ENCODE measurements at places on chromosomes 4 and X.

- DNase-seq: no peak
These were observed 149.6 kb downstream of the RAPGEF2 start for GRCh38 chr4:159252491-159252890.

- DNase-seq: no peak
These were observed 39.6 kb downstream of the RFC1 start for GRCh38 chr4:39326468-39326977.

- no peak for DNase-seq
These were observed 68.0 kb downstream of the NFKB1 start for GRCh38 chr4:102569200-102569599.

- no peak for DNase-seq
These were observed 175.9 kb downstream of the DCLK2 start for GRCh38 chr4:150253965-150254630.

- DNase-seq: no peak
These were observed 80.3 kb upstream of the NEIL3 start for GRCh38 chr4:177229331-177229730.

GRCh38 chr4:121187206-121187605, 23.1 kb upstream of the TNIP3 start:
- DNase-seq: no peak

GRCh38 chr4:132065940-132066495, 1083.1 kb upstream of the PCDH10 start:
- no peak for DNase-seq

GRCh38 chrX:50635817-50636365, 165.3 kb upstream of the DGKK start:
- no peak for DNase-seq

GRCh38 chrX:12901486-12901885, 4.9 kb upstream of the TLR8 start:
- peak; percentile 67 for DNase-seq

DNA sequence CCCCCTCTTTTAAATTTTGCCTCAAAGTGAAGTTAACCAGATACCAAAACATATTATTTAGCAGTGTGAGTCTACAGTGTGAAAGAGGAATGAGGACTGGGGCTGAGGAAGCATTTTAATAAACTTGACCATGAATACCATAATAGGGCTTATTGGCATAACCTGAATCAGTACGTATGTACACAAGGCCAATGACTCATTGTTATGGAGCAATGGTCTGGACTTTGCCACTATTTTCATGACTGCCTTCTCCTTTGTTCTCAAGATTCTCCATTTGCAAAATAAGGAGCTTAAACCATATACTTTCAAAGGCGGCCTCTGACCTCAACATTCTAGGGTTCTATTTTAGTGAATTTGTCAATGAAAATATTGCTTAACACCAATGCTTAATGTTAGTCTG, 102.8 kb upstream of the OR13H1 start:
- DNase-seq: no peak

DNA sequence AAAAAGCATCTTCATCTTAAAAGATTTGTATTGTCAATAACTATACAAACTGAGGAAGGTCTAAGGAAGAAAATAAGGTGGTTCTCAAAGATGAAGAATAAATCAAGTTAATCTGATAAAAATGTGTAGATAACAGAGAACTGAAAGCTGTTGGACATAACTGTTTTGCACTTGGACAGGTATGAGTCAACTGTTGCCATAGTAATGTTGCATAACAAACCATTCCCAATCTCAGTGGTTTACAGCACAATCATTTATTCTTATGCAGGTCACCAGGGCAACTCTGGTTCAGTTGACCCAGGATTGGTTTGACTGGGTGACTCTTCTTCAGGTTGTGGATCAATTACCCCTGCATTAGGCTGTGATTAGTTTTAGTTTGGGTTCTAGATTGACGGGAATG, 2197.7 kb downstream of the ARAP2 start:
- no peak for DNase-seq

GRCh38 chr4:155433636-155434360, 57.0 kb upstream of the MAP9 start:
- no peak for DNase-seq

DNA sequence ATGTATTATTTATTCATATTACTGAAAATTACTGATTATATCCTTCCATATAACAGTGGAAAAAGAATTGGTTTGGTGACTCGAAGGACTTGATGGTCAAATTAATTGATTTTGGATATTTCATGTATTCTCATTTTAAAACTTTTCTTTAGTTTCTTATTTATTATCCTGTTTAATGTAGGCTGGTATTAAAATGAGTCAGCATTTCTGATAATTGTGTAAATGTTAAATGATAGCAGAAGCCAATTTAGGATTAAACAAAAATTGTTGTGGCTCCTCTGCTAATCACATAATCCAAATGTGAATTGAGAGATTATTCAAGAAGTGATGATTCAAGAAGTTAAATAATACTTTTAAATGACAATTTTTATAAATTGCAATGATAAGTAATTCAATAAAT, 38.7 kb downstream of the PDLIM5 start:
- no peak for DNase-seq

DNA sequence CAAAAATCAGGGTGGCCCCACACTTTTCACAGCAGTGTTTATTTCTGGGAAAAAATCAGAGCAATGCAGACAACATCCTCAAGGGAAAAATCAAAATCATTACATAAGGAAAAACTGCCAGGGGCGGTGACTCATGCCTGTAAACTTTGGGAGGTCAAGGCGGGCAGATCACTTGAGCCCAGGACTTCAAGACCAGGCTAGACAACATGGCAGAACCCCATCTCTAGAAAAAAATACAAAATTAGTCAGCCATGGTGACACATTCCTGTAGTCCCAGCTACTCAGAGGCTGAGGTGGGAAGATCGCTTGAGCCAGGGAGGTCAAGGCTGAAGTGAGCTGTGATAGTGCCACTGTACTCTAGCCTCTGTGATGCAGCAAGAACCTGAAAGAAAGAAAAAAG, 102.8 kb downstream of the NAF1 start:
- no peak for DNase-seq

DNA sequence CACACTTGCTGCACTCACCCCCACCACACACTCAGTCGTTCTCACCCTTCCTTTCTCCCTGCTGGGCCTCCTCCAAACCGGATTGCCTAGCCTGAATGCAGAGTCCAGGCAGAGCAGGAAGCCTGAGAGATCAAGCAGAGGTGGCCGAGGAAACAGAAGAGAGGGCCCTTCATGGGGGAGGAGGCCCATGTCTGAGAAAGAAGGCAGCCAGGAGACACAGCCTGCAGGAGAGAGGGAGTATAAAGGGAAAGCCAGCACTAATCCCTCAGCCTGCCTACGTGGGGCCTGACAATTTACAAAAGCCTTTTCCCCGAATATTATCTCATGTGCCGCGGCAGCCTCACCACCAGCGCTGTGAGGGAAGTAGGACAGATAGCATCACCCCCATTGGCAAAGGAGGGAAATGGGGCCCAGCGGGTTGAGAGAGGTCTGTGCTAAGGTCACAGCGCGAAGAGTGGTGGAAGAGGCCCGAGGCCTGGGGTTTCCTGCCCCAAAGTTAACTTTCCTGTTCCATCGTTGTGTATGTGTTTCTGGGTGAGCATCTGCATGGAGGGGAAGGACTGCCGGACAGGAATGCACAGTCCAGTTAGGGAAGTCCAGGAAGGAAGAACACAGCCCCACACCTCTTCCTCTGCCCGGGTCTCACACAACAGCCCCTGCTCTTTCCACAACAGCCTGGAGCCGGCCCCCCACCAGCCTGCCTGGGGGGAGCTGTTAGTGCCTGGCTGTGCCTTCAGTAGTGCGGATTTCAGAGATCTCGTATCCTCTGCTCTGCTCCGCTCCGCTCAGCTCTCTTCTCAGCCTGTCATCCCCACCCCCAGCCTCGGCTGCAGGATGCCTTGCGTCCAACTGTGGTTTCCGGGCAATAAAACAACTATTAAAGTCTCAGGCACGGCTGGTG, 50.9 kb upstream of the BCOR start:
- no peak for DNase-seq

GRCh38 chr4:120725639-120726580, 196.6 kb downstream of the PRDM5 start:
- no peak for DNase-seq

DNA sequence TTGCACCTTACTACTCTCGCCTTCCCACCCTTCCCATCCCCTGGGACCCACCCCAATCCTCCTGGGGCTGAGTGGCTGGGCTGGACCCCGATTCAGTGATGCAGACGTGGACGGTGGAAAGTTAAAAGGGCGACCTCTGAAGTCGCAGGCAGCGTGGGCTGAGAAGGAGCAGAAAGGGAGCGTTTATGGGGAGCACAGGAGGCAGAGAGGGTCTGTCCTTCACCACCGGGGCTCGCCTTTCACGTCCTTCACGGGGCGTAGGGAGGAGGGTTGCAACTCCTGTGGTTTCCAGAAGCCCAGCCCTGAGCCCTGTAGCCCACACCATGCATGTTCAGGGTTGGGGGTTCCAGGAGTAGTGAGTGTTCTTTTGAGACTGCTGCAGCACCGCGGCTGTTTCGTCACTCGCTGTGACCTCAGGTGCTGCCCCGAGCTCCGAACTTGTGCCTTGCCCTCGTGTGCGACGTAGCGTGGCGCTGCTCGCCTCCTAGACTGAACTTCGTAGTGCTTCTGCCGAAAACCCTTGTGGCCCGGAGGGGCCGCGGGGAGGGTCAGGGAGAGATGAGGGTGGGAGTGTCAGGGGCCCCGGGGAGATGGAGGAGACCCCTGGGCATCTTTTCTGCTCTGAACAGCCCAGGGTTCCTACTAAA, 1.6 kb downstream of the NHS start:
- no peak for DNase-seq

- no peak for DNase-seq
These were observed 61.7 kb downstream of the PALLD start for GRCh38 chr4:168558599-168558998.

- DNase-seq: no peak
These were observed 67.6 kb upstream of the FREM3 start for GRCh38 chr4:143768007-143768591.

DNA sequence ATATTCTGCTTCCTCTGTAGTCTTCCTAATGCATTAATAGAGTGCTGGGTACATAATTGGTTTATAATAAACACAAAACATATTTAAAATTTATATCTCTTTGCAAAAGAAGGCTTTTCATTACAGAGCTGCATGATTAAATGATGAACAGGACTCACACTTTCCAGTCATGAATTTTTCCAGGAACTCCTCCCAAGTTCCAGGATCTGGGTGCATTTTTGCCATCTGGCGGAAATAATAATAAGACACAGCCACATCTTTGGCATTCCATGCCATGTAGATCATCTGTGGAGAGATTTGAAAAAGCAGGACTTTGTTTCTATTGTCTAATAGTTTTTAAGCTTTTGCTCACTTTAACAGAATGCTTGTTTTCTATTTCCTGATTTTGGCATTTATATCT, 40.2 kb upstream of the SULT1B1 start:
- no peak for DNase-seq

- peak; percentile 4 for DNase-seq
These were observed 1523.7 kb downstream of the ARAP2 start for GRCh38 chr4:34720571-34720970.

DNA sequence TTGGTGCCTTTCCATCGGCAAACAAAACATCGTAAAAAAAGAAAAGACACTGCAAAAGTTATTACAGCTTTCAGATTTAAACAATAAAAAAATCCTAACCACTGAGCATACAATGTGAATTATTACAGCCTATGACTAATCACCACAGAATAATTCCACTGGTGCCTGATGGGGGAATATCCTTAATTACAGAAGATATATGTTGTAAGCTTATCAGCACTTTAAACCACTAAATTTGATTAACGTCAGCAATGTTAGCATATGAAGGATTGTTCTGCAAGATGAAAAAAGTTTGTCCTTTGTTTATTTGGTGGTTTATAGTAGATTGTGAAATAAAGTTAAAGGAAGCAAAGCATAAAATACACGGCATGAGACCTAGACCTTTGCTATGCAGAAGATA, 210.2 kb upstream of the ADAMTS3 start:
- DNase-seq: no peak
